IPS-NIHi11 (cell line): ENCODE measurements at places on chromosomes 3 and 15.

DNA sequence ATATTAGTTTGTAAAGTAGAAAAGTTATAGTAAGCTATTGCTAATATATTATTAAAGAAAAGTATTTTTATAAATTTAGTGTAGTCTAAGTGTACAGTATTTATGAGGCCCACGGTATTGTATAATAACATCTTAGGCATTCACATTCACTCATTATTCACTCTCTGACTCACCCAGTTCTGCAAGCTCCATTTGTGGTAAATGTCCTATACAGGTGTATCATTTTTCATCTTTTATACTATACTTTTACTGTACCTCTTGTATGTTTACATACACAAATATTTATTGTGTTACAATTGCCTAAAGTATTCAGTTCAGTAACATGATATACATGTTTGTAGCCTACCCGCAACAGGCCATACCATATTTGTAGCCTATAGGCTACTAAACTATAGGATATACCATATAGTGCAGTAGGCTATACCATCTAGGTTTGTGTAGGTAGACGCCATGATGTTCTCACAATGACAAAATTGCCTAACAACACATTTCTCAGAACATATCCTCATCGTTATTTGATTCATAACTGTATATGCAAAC lies 246.8 kb upstream of the ALCAM start:
- DNase-seq, result no peak

- DNase-seq, result no peak
Observed at GRCh38 chr15:68430471-68431036, 1.4 kb downstream of the ITGA11 start.

- DNase-seq, result no peak
Observed at GRCh38 chr3:65729973-65730372, 308.7 kb downstream of the MAGI1 start.

GRCh38 chr15:63535689-63536088 lies 31.3 kb downstream of the USP3 start:
- no peak for DNase-seq
